Smooth muscle cell of the umbilical artery (primary cell): ENCODE measurements at places on chromosomes 5 and 9. TPM values are rescaled to one million over a fixed set of nuclear protein-coding genes. Genes with fewer than 3 reads are reported as not detected.

Gene GPRIN1
- 1.8 and 7.3 TPM in 2 replicates for total RNA-seq

Gene AFAP1L1
- 1.5 and 3.4 TPM in 2 replicates for total RNA-seq

Gene C5orf58
- not detected in 2 replicates for total RNA-seq

Gene TEK
- 15.7 and 89.3 TPM in 2 replicates for total RNA-seq

Gene NEUROG1
- total RNA-seq = not detected in 2 replicates

Gene CDKN2B
- 74.0 and 173 TPM in 2 replicates for total RNA-seq

Gene ELOVL7
- total RNA-seq = 0.09 TPM in 1 of 2 replicates, not detected in the other

Gene FOXD4
- total RNA-seq = under 0.01 and 0.09 TPM in 2 replicates

Gene FOXD4L6
- 0.30 and 0.37 TPM in 2 replicates for total RNA-seq

Gene EPB41L4B
- total RNA-seq = 0.09 TPM in 1 of 2 replicates, not detected in the other

Gene VAV2
- 14.8 and 32.8 TPM in 2 replicates for total RNA-seq

Gene DOCK2
- 3.0 and 5.4 TPM in 2 replicates for total RNA-seq

Gene SLC2A8
- total RNA-seq = 3.6 and 4.4 TPM in 2 replicates

Gene PCDHGB1
- total RNA-seq = 3.3 TPM in 2 replicates

Gene SLC36A1
- total RNA-seq = 6.2 and 8.7 TPM in 2 replicates

Gene ANKRD31
- under 0.01 and 0.14 TPM in 2 replicates for total RNA-seq

Gene TLX3
- not detected in 2 replicates for total RNA-seq

Gene TAL2
- total RNA-seq = not detected in 2 replicates

Gene MYOT
- not detected in 2 replicates for total RNA-seq

Gene ANKS6
- total RNA-seq = 11.3 and 23.5 TPM in 2 replicates

Gene ZNF618
- total RNA-seq = 10.4 and 13.5 TPM in 2 replicates

Gene PFN3
- total RNA-seq = not detected in 2 replicates

Gene MYMK
- total RNA-seq = not detected in 2 replicates

Gene PCDHGA9
- 3.6 and 4.5 TPM in 2 replicates for total RNA-seq

Gene SGCD
- total RNA-seq = 12.7 and 31.2 TPM in 2 replicates

Gene RBM18
- total RNA-seq = 11.0 and 13.9 TPM in 2 replicates

Gene PDE6A
- total RNA-seq = not detected in 2 replicates

Gene JAKMIP2
- 2.1 and 5.9 TPM in 2 replicates for total RNA-seq

Gene NPDC1
- total RNA-seq = 27.3 and 49.4 TPM in 2 replicates

Gene SLC4A9
- not detected in 2 replicates for total RNA-seq

Gene SLC6A19
- not detected in 2 replicates for total RNA-seq

Gene PCDHB11
- 0.05 and 0.30 TPM in 2 replicates for total RNA-seq

Gene ARHGEF39
- 0.30 and 0.92 TPM in 2 replicates for total RNA-seq

Gene HACD4
- 2.1 and 4.2 TPM in 2 replicates for total RNA-seq

Gene SPINK13
- total RNA-seq = not detected in 2 replicates

Gene STPG3
- total RNA-seq = not detected in 2 replicates

Gene TBC1D9B
- total RNA-seq = 52.9 and 90.9 TPM in 2 replicates

Gene MLANA
- 0.05 TPM in 1 of 2 replicates, not detected in the other for total RNA-seq

Gene SLC6A3
- not detected in 2 replicates for total RNA-seq

Gene SPINK5
- total RNA-seq = not detected in 2 replicates

Gene NR5A1
- not detected in 2 replicates for total RNA-seq

Gene ANKRD33B
- 1.2 and 2.4 TPM in 2 replicates for total RNA-seq
